ENCODE measurements at places on chromosomes 1 and 21.

GRCh38 chr1:240843798-240844197 lies 231.8 kb upstream of the GREM2 start:
- no peak for DNase-seq

DNA sequence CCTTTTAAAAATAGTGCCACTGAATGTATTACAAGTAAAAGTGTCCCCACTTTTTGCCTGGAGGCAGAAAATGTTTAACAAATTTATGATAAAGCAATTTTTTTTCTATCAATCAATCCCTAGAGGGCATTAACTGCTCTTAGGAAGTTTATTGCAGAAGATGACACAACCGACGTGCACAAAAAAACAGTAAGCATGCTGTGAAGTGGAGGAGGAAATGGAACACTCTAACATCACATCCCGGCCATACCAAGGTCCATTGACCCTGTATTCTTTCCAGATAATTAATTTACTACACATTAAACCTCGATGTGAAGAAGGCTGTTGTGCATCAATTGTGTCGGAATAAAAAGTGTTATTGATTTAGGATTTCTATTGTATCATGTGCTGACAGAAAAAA lies 264.9 kb upstream of the NR5A2 start:
- no peak for DNase-seq

DNA sequence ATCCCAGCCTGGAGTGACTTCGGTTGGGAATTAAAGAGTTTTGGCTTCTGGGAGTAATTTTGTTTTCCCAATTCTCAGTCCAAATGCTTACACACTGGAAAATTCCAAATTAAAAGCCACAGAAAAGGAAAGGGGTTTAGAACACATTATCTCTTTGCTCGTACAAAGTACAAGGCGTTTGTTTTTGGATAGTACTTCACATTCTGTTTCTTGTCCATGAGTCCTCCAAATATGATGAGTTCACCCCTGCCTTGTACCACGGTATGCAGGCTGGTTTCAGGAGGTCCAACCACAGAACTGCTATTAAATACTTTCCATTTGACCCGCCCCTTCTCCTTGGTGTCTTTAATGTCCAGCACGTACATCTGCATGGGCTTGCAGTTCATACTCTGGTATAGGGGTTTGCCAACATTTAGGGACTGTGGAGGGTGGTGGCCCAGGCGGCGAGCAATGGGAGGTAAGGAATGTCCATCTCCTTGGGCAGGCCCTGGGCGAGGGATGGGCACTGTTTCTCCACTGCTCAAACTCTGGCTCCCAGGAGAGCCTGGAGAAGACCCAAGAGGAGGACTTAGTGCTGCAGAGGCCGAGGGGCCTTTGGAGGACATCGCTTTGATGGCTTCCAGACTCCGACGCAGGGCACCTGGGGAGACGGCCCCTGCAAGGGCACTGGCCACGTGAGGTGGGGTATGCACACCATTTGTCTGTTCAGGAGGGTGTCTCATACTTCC lies 13.7 kb upstream of the CPLANE2 start:
- peak; percentile 36 for DNase-seq

DNA sequence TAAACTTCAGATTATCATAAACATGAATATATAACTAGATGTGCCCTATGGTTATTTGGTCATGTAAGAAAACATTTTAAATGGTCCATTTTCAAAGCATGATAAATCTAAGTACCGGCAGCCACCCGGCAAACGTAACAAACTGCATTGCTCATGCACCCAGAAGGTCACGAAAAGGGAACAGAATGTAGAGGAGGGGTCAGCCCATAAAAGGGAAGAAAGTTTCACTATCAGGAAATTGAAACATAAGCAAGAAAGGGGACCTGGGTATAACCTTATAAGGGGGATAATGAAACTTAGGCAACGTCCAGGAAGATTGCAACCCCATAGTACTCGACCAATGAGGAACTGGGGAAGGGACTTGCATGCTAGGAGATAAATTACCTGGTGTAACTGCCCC lies 421.2 kb upstream of the ZRANB2 start:
- no peak for DNase-seq

- DNase-seq, result no peak
These were observed 108.7 kb downstream of the PRDM2 start for GRCh38 chr1:13808729-13809131.

GRCh38 chr1:2777424-2778219 lies 23.9 kb downstream of the TTC34 start:
- DNase-seq, result no peak

GRCh38 chr1:218673170-218673569 lies 328.0 kb downstream of the TGFB2 start:
- no peak for DNase-seq

- DNase-seq, result no peak
These were observed 181.4 kb downstream of the RYR2 start for GRCh38 chr1:237223419-237223818.

DNA sequence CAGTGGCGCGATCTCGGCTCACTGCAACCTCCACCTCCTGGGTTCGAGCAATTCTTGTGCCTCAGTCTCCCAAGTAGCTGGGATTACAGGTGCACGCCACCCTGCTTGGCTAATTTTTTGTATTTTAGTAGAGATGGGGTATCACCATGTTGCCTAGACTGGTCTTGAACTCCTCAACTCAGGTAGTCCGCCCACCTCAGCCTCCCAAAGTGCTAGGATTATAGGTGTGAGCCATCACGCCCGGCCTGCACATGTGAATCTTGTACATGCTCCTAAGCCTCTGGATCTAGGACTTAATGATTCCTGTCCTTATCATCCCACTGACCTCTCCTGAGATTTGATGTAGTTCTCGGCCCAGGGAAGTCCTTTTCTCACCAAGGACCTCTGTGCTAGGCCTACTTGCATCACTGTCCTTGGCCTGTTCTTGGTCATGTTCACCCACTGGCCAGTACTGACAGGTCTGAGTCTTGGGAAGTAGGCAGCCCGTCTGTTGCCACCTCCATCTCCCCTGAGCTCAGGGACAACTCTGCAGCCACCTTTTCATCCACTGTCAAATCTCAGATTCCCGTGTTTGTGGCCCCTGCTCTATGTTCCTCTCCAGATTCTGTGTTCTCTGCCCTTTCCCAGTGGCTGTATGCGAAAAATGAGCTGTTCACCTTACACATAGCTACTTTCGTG lies 9.4 kb downstream of the HYI start:
- DNase-seq, result no peak

DNA sequence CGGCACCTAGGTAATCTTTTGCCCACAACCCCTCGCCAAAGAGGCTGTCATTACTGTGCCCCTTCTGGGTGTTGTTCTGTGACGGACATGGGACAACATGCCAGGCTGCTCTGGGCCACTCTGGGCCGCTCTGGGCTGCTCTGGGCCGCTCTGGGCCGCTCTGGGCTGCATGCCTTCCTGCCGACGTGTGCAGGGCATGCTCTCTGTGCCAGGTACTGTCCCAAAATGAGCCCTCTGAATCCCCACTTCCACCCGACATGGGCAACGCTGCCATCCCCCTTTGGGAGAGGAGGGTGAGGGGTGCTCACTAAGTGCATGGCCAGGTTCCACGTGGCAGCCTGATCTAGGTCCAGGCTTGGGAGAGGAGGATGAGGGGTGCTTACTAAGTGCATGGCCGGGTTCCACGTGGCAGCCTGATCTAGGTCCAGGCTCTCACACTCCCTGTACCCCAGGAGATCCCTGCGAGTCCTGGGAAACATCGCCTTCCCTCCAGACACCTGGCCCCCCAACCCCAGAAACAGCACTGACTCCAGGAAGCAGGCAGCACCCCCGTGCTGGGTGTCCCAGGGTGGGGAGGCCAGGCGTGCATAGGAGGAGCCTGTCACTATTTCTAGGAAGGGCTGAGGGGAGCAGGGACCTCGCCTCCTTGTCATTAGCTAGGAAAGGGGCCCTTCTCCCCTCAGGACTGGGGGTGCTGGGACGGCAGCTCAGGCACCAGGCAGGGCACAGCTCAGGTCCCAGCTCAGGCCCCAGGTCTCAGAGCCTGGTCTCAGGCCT lies 16.5 kb downstream of the TTC34 start:
- DNase-seq, result no peak

DNA sequence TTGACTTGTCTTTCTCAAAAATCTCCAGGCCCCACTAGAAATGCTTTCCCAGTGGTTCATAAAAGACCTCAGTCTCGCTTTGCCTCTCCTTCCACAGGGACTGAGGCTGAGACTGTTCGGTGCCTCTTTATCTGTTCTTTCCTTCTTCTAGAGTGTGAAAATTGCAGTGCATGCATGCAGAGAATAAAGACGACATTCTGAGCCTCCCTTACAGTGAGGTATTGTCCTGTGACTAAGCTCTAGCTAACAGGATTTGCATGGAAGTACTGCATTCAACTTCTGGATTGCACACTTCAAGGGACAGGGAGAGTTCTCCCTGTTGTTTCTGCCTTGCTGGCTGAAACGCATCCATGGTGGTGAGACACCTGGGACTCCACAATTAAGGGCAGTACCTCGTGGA lies 69.1 kb downstream of the COLGALT2 start:
- no peak for DNase-seq

- no peak for DNase-seq
These were observed 58.4 kb downstream of the KLHDC7A start for GRCh38 chr1:18539171-18539570.

- no peak for DNase-seq
These were observed 911 bp downstream of the LMO4 start for GRCh38 chr1:87329526-87330056.

DNA sequence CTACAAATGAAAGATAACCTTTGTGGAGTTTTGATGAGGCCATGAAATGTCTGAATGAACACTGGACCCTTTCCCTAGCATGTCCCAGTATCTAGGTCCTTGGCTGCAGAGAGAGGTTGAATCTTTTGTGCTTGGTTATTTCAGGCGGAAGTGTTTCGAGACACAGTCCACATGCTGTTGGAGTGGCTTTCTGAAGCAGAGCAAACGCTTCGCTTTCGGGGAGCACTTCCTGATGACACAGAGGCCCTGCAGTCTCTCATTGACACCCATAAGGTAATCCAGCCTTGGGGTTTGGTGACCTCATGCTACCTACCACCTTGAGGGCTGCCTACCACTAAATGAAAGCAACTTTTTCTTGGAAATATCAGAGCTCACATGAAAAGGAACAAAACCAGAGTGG lies 38.9 kb upstream of the BMP8A start:
- no peak for DNase-seq

DNA sequence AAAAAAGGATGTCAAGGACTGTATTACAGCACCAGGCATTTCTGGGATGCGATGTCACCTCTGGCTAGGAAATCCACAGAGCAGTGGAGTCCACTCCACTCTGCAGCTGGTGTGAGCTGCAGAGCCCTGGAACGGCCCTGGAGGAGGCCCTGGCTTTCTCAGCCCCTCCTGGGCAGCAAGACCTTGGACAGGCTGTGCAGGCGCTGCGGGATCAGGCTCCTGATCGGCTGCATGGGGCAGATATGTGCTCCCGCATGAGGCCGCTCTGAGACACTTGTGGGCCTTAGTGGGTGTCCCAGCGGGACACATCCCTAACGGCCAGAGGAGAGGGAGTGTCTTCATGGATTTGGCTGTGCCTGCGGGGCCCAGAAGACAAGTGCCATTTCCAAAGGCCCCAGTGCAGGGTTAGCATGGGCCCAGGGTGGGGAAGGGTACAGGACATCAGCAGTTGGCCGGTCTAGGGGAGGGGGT lies 6.2 kb downstream of the DNMT3L start:
- no peak for DNase-seq

- peak; percentile 56 for DNase-seq
These were observed 13.0 kb upstream of the CCDC190 start for GRCh38 chr1:162873671-162874666.

DNA sequence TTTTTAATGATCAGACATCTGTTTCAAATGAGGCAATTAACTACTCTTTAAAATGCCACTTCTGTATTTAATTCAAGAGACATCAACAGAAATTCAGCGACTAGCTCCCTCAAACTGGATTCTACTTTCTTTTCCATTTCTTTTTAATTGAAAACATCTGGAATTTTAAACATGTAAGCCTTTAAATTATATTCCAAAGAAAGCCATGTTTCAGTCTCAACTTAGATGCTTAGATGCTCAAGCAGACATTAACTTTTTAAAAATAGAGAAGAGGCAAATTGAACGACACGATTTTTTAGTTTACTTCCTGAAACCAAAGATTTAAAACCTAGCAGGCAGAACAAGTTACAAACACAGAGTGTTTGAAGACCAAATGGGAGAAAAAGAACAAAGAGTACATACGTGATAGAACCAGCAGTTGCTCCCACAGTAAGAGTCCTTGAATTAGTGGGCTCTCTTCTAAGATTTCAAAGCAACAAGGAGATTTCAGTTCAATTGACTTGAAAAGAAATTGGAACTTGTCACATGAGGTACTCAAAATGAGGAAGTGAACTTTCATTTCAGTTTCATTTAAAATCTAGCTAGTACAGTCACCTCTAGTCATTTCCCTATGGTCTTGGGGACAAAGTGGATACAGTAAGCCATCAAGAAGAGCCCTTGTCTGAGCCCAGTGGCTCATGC lies at the start of gene CTSS:
Gene CTSS, minus strand, starts transcription at position 483 of the 681 bp plus-strand sequence. CDS start 1,015 bp downstream, outside the sequence.
- DNase-seq, result no peak

DNA sequence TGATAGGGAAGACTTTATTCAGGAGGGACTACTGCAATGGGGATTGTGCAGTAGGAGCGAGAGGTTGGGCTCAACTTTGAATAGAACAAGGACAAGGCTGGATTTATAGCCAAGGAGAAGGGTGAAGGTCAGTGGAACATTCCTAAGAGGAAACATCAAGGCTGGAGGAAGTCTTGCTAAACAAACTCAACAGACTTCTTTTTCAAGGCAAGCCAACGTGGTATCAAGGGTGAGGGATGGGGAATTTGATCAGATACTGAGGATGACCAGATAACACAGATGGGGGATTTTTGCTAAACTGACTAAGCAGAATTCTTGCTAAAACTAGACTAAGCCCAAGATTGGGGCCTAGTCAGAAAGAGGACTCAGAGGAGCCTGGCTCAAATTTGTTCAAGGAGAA lies 107.3 kb downstream of the DUSP10 start:
- DNase-seq, result no peak

GRCh38 chr1:207748737-207749528 lies 2.9 kb upstream of the CD46 start:
- DNase-seq, result no peak

DNA sequence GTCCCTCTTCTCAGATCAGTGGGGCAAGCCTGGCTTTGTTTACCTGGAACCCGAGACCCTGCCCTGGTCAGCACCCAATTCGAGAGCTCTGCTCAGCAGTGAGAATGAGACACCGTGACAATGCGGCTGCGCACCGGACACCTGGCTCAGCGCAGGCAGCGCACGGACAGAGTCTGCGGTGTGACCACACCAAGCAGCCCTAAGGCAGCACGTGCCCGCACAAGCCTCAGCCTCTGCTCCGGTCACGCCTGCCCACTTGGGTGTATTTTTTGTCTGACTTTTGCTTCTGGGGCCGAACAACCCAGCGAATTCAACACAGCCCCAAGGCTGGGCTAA lies 4.7 kb downstream of the KRTAP10-8 start:
- DNase-seq, result no peak

GRCh38 chr1:95073446-95073845 lies 695 bp upstream of the ALG14 start:
- DNase-seq, result no peak

Data from AG04449 (cell line).